ENCODE measurements at places on chromosomes 7 and 10. TPM values are rescaled to one million over a fixed set of nuclear protein-coding genes. Genes with fewer than 3 reads are reported as not detected.

DNA sequence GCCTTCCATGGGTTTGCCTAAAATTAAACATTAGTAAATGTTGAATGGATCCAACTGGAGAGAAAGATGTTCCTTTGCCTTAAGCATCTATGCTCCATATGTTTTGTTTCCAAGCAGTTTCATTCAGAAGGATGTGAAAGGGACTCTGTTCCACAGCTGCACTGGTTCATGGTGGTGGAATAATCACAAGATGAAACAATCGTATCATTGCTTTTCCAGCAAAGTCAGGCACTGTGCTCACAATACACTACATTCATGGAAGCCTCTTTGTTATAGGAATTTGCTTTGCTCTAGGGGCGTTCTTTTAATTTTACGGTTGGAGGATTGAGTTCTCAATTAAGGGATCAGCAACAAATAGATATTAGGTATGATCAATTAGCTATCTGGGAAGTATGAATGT is 33.8 kb downstream of the RAMP3 start:
- no peak for DNase-seq

DNA sequence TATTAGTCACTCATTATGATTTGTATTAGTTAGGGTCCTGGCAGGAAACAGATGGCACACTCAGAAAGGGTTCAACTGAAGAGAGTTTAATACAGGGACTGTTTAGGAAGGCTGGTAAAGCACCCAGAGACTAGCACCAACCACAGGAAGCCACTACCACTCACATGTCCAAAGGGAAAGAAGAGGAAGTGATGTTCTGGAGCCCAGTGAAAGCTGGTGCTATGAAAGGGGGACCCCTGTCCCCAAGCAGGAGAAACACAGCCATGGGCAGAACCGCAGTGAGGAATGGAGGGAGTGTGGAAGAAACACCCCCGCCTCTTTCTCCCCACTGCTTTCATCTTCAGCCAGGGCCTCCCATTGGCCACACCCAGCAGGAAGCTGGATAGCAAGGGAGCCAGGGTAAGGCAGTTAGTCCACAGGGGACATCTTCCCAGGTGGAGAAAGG is 3.2 kb upstream of the VSIR start:
- DNase-seq: no peak

GRCh38 chr10:126538439-126539135 is 131.9 kb downstream of the C10orf90 start:
- no peak for DNase-seq

- DNase-seq: no peak
Observed at GRCh38 chr7:22386206-22386858, 29.4 kb upstream of the RAPGEF5 start.

GRCh38 chr10:132674311-132674710 is 111.6 kb downstream of the NKX6-2 start:
- no peak for DNase-seq

DNA sequence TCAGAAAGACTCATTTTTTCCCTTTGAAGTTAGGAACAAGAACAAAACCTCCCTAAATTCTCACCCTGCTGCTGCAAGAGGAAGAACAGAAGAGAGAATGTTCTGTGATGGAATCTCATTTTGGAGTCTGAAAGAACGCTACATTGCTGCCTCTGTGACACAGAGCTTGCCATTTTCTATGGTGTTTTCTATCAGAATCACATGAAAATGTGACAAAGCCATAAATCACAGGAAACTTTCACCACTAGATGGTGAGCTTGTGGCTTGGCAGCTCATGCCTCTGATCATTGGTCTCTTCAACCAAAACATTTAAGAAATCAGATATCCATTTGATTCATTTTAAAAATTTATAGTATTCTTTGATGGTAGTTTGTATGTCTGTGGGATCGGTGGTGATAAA is 82.9 kb downstream of the CADPS2 start:
- DNase-seq: no peak

GRCh38 chr7:139457153-139457946 is 26.1 kb downstream of the KLRG2 start:
- DNase-seq: no peak

DNA sequence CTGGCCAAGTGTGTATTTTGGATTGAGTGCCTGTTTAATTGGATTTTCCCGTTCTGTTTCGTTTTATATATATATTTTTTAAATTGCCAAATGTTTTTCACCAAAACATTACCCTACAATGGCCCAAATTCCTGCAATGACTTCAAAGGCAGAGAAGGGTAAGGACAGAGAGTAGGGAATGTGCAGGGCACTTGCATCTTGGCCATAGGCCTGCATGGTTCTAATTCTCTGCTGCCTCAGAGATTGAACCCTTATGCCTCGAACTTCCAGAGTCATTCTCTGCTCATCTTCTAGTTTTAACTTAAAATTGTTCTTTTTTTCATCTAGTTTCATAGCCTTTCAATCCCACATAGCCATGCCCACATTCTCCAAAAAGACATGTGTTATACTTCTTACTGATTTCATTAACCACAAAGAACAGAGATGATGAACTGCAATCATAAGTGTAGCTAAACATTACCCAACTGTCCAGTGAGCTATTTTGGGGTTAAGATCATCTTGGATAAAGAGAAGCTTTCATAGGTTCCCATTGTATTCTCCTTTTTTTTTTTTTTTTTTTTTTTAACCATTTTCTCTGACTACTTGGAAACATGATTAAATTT is 177.6 kb downstream of the PLXDC2 start:
- DNase-seq: no peak

- DNase-seq: no peak
Observed at GRCh38 chr7:150397346-150398107, 18.4 kb downstream of the ZNF775 start.

GRCh38 chr7:76327610-76328009 is 25.1 kb downstream of the HSPB1 start:
- DNase-seq: no peak

DNA sequence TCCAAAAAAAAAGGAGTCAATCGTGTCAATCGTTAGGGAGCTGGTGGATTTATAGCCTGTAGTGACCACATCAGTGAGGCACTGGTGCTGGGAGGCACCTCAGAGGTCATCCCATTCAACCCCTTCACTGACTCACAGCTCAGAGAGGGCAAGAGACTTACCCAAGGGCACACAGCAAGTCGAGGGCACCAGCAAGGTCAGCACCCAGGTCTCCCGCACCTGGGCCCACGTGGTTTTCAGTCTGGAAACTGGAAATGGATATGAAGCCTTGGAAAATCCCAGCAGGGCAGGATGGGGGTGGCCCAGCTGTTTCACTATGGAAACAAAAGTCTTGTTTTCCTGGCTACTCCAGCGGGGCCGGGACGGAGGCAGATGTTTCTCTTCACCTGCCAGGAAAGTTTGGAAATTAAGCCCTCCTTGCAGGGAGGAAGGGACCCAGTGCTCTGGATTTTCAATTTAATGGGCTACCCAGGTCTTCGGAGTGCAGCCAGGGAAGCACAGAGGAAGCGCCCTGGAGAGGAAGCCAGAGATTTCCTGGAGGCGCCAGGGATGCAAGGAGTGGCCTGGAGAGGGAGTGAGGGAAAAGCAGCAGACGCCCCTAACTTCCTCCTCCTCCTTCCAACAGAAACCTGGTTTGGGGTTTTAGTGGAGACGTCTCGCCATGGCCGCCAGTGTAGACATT is 157.2 kb upstream of the TNRC18 start:
- DNase-seq: no peak

DNA sequence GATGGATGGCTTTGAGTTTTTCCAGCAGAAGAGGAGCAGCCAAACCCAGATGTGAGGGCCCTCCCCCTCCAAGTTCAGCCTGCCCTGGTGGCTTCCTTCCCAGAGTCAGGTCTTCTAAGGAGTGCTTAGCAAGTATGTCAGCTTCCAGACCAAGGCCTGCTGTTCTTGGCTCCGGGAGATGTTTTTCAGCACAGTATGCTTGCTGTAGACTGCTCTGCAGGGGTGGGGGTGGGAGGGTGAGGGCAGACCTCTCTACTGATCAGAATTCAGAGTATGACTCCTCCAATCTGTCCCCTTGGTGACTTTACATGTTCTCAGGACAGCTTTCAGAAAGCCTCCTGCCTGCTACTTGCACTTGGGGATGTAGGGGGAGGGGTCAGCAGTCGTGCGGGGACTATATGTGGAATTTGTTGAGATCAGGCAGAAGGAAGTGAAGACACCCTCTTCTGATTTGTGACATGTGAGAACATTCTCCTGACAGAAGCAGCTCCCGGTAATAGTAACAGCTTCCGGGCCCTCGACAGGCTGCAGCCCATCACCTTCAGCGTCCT is 516.4 kb upstream of the ZMIZ1 start:
- DNase-seq: peak; percentile 68

- DNase-seq: no peak
Observed at GRCh38 chr7:79149831-79150230, 303.6 kb downstream of the MAGI2 start.

- peak; percentile 86 for DNase-seq
Observed at GRCh38 chr7:151631953-151632749, 112.5 kb upstream of the RHEB start.

DNA sequence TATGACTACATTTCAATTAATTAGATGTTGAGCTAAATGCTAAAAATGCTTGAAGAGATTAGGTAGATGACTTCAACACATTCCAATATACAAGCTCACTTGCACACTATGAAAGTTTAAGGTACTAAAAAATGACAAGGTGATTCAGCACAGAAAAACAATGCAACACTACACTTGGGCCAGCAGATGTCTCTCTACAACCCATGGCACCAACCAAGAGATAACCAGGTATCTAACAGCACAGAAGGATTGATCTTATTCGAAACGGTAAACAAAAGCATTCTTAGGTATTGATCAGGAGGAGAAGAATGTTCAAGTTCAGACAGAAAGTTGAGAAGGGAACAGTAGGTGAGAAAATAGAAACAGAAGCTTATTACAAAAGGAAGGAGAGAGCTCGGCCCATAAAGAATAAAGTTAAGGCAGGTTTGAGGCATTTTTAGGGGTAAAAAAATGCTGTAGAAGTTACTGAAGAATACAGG is 248.2 kb upstream of the KLF14 start:
- no peak for DNase-seq

GRCh38 chr10:11625019-11625735 is 13.7 kb upstream of the USP6NL start:
- DNase-seq: no peak

- DNase-seq: no peak
Observed at GRCh38 chr10:95559896-95560277, 1.3 kb downstream of the SORBS1 start.

DNA sequence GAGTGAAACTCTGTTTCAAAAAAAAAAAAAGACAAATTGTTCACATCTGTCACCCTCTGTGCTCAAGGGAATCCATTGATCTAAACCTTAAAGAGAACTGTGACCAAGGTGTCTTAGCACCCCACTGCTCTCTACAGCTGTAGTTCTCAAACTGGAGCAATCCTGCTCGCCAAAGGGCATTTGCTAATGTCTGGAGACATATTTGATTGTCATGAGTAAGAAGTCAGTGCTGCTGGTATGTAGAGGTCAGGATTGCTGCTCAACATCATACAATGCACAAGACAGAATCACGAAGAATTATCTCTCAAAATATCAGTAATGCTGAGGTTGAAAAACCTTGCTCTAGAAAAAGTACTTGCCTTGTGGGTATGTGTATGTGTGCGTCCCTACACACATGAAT is 30.0 kb downstream of the ABLIM1 start:
- no peak for DNase-seq

DNA sequence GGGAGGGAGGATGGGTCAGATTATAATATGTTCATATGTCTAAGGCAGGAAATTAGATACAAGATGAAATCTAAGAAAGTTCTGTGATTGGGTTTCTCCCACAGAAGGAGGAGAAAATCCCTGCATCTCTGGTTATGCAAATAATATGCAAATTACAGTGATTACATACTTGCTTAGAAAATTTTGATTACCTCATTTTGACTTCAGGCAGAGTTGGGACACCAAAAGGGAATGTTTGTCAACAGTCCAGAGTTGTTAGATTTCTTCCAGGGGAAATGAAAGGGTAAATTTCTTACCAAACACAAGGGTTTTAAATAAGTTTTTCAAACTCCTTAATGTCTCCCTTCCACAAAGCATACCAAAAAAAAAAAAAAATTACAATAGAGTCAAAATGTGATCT is 101.4 kb upstream of the STEAP1B start:
- no peak for DNase-seq

GRCh38 chr7:134567368-134567767 is 18.5 kb downstream of the AKR1B15 start:
- no peak for DNase-seq

DNA sequence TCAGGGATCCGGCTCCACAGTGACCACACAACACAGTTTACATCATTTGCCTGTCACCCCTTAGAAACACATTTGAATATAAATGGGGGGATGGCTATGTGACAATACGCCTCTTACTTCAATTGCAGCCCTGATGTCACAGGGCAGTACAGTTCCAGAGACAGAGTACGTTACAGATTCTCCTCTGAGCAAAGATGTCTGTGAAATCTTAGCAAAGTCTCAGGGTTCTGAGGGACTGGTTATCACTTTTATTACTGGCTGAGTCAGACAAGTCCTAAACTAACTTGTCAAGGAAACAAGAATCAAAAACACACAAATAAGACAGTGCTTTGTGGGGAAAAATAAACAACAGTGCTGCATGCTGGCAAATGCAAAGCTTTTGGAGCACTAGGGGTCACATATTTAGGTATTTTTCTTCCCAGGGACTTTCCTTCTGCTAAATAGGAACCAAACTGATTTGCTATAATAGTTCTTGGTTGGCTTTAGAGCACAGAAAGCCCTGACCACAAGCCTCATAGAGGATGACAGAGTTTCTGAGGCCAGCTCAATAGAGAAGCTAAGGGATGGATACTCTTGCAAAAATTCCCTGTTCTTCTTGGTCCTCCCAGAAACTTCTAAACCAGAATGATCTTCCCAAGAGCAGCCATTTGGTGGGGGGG is 501.6 kb downstream of the GRID1 start:
- no peak for DNase-seq

DNA sequence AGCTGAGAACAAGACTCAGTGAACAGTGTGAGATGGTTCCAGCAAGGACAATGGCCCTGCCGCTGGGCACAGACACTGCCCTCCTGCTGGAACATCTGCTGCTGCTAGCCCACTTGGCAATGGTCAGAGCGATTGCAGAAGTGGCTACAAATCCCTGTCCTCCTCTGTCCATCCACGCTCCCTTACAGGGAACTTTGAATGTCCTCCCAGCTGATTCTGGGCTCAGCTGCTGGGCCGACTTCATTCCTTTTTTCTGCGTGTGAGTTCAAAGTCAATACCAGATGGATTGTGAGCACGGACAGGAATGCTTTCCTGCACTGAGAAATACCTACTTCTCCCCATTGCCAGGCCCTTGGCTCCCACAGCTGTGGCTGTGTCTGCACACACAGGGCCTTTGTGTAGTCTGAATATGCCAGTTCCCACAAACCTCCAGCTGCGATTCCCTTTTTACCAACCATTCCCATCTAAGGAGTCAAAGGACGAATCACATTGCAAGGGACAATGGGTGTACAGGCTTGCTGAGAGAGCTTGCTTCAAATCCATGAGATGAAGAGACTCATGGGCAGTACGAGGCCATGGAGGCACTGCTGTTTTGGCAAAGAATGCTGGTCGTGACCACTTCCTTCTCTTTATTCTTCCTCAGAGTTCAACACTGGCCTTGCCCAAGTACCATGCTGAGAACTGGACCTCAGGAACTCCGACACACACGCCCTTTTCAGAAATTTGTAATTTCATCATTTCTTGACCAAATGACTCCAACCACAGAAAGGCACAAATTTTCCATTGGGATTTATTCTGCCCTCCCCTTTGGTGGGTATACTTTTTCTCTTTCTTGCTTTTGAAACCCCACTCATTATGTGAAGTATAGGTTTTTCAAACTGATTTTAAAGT is 44.2 kb downstream of the BPGM start:
- DNase-seq: no peak

The SLC39A12 gene
- total RNA-seq: not detected

The CYCS gene
- 120 TPM for total RNA-seq

The ELMO1 gene
- 43.4 TPM for total RNA-seq

The TRPV5 gene
- total RNA-seq: not detected

The PDK4 gene
- 64.2 TPM for total RNA-seq

The MKRN1 gene
- 118 TPM for total RNA-seq

The DNAH11 gene
- total RNA-seq: 0.12 TPM
